A549 treated with AZD2906 at 1 μM for 4 hours (cell line): ENCODE measurements at places on chromosomes 11 and 22. TPM values are rescaled to one million over a fixed set of nuclear protein-coding genes. Genes with fewer than 3 reads are reported as not detected.

OSM gene
- not detected in 5 replicates for total RNA-seq

CRYBB3 gene
- total RNA-seq = 0.09 to 0.18 TPM in 2 of 5 replicates, not detected in the others

CD3G gene
- not detected in 5 replicates for total RNA-seq

C11orf91 gene
- 0.49 to 1.2 TPM (median 1.1 TPM) in 5 replicates for total RNA-seq

SLC35F2 gene
- total RNA-seq = 38.5 to 50.4 TPM (median 41.1 TPM) in 5 replicates

FGF19 gene
- 0.05 to 0.12 TPM (median 0.06 TPM) in 4 of 5 replicates, not detected in the other for total RNA-seq

MS4A2 gene
- not detected in 5 replicates for total RNA-seq

TSKU gene
- total RNA-seq = 120 to 156 TPM (median 152 TPM) in 5 replicates

CEP126 gene
- total RNA-seq = 1.7 to 2.7 TPM (median 2.1 TPM) in 5 replicates

TRIM51 gene
- not detected in 5 replicates for total RNA-seq

TMEM45B gene
- 0.06 to 0.13 TPM (median 0.08 TPM) in 5 replicates for total RNA-seq

CRACR2B gene
- 3.3 to 7.2 TPM (median 6.2 TPM) in 5 replicates for total RNA-seq

DRD4 gene
- total RNA-seq = 0.20 to 0.34 TPM (median 0.29 TPM) in 5 replicates

C11orf16 gene
- total RNA-seq = not detected in 5 replicates

PTDSS2 gene
- 34.6 to 45.9 TPM (median 44.3 TPM) in 5 replicates for total RNA-seq

UFD1 gene
- 94.9 to 97.7 TPM (median 97.4 TPM) in 5 replicates for total RNA-seq

IL17REL gene
- 0.02 to 0.08 TPM (median 0.04 TPM) in 5 replicates for total RNA-seq

ANO1 gene
- total RNA-seq = 2.6 to 3.7 TPM (median 3.0 TPM) in 5 replicates

TTC36 gene
- not detected in 5 replicates for total RNA-seq

GRM5 gene
- total RNA-seq = 0.01 TPM in 1 of 5 replicates, not detected in the others

HOATZ gene
- not detected in 5 replicates for total RNA-seq

OR51B4 gene
- not detected in 5 replicates for total RNA-seq

LPXN gene
- 1.7 to 2.7 TPM (median 2.0 TPM) in 5 replicates for total RNA-seq

NXPE4 gene
- not detected in 5 replicates for total RNA-seq

OR10A2 gene
- total RNA-seq = not detected in 5 replicates

CCDC188 gene
- not detected in 5 replicates for total RNA-seq

SLCO2B1 gene
- total RNA-seq = 2.9 to 4.4 TPM (median 3.3 TPM) in 5 replicates

RAG1 gene
- 0.10 to 0.71 TPM (median 0.39 TPM) in 5 replicates for total RNA-seq

PRODH gene
- total RNA-seq = 1.2 to 2.2 TPM (median 1.7 TPM) in 5 replicates

CASP12 gene
- not detected in 5 replicates for total RNA-seq

MYBPC3 gene
- 0.05 to 0.10 TPM (median 0.07 TPM) in 5 replicates for total RNA-seq

SERGEF gene
- 15.1 to 19.3 TPM (median 16.9 TPM) in 5 replicates for total RNA-seq

ENDOD1 gene
- total RNA-seq = 13.2 to 16.3 TPM (median 14.8 TPM) in 5 replicates

CNIH2 gene
- total RNA-seq = 2.1 to 3.0 TPM (median 2.3 TPM) in 5 replicates

MUC5AC gene
- 0.95 to 1.9 TPM (median 1.6 TPM) in 5 replicates for total RNA-seq

TMEM151A gene
- 2.0 to 4.1 TPM (median 3.7 TPM) in 5 replicates for total RNA-seq
